Hematopoietic multipotent progenitor cell treated with erythropoietin and hydrocortisone succinate and interleukin-3 and kit ligand, for 15 days (in vitro differentiated cells): ENCODE measurements at places on chromosomes 6 and 20.
A peak's percentile ranks its signal among the peaks of the same experiment; 100 is the strongest.

- DNase-seq = no peak
These were observed 16.6 kb downstream of the POM121L2 start for GRCh38 chr6:27295301-27296079.

DNA sequence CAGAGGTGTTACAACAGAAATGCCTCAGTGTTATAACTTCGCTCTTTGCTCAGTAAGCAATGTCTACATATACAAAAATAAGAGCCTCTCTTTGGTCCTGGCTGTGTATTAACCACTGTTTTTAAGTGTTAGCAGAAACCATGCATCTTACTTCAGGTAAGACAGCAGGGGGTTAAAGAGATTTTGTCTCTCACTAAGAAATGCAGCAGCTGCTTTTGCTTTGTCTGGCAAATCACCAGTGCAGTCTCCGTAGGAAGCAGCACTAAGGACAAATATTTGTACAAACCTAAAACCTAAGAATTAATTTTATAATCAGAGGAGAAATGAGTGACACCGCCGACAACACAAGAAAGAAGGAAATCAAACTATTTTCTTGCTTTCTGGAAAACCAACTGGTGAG is 758 bp downstream of the SMIM28 start:
- no peak for DNase-seq

DNA sequence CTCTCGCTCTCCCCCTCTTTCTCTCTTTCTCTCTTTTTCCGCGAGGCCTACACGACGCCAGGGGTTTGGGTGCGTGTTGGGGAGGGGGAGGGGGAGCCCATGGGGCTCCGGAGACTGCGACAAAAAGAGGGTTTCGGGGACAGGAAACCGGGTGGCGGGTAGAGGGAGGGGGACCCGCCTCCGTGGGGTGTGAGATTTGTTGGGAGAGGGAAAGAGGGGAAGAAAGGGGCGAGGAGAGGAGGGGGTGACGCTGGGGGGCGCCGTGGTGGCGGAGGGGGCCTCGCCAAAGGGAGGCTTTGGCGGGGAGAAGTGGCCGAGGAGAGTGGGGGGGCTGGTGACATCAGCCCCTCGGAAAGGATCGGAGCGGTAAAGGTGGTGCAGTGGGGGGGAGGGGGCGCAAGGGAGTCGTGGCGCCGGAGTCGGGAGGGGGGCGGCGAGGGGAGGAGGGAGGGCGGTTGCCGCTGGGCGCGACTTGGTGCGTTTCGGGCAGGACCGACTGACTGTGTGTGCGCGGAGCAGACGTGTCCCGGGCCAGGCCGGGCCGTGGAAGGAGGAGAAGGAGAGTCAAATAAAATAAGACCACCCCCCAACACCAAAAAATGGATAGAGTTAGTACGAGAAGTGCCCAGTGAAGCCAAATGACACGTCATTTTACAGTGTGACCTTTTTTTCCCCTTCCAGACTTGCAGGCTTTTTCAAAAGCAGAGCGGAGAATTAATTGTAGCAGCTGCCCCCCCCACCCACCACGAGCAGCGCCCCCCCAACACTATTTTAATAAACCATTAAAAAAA is 39.8 kb downstream of the GNAS start:
- DNase-seq = peak; percentile 42

DNA sequence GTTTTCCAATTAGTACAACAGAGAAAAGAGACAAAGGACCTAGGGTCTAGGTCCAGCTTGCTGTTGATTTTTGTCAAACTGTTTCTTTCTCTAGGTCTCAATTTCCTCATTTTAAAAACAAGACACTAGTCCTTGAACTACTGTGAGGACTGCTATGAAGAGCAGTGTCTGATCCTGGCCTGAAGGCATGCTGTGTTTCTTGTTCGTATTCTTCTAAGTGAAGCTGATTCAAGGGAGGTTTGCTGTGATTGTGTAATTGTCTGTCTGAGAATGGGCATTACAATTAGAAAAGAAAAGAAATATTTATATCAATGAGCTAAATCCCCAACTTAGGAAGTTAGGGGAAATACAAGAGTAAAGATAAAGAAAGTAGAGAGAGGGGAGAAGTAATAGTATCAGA is 228.2 kb upstream of the SUPT3H start:
- no peak for DNase-seq
